ENCODE measurements at places on chromosomes 2 and 18.

DNA sequence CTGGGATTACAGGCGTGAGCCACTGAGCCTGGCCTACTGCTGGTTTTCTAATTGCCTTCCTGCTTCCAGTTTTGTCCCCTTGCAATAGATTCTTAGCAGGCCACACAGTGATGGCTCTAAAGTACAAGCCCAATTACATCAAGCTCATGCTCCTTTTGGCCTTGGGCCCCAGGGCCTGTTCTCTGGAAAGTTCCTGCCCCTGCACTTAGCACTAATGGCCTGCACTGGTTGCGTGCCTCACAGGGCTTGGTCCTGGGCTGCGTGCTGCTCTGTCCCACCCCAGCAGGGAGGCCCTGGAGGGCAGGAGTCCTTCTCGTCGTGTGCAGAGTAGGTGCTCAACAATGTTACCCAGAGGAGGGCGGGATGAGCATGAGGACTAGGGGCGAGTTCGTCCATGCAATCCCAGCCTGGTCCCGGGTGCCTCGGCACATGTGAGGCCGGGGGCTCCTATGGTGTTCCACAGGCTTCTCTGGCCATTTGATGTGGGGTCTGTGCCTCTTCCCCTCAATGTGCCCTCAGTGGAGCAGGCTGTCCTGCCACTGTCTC, 51.7 kb downstream of the PDCL3 start:
- no peak for DNase-seq

GRCh38 chr2:60976875-60977561, 40.5 kb upstream of the PEX13 start:
- no peak for DNase-seq

GRCh38 chr2:179081954-179082353, 32.0 kb upstream of the CCDC141 start:
- DNase-seq, result no peak

DNA sequence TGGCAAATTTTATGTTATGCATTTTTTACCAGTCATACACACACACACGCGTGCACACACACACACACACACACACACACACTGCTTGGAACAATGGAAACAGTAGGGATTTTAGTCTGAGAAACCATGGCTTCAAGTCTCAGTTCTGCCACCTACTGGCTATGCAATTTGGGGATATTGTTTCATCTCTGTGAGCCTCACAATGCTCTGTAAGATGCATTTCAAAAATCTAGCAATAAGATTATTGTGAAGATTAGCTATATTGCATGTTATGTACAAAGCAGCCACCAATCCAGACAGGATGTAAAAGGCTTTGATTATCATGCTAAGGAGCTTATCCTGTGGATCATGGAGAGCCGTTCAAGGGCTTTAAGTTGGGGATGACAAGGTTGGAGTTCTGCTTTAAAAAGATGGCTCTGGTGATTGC, 401.4 kb downstream of the NBAS start:
- DNase-seq, result no peak

GRCh38 chr2:134718023-134718816, 580 bp downstream of the TMEM163 start:
- no peak for DNase-seq

GRCh38 chr18:58541789-58542425, 87.0 kb downstream of the ALPK2 start:
- DNase-seq, result peak; percentile 97

GRCh38 chr2:164773635-164774034, 68.0 kb downstream of the COBLL1 start:
- DNase-seq, result no peak

GRCh38 chr2:234308813-234309195, 188.1 kb downstream of the ARL4C start:
- peak; percentile 56 for DNase-seq

DNA sequence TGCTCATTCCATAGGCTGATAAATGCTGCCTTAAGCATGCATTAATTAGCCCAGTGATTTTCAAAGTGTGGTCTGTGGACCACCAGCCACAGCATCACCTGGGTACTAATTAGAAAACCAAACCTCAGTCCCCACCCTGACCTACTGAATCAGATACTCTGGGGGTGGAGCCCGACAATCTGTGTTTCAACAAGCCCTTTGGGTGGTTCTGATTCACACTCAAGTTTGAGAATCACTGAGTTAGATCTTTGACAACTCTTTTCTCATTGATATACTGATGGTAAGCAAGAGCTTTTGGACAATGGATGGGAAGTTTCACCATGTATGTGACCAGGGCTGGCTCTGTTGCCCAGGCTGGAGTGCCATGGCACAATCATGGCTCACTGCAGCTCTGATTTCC, 95.9 kb downstream of the ZCCHC2 start:
- no peak for DNase-seq

DNA sequence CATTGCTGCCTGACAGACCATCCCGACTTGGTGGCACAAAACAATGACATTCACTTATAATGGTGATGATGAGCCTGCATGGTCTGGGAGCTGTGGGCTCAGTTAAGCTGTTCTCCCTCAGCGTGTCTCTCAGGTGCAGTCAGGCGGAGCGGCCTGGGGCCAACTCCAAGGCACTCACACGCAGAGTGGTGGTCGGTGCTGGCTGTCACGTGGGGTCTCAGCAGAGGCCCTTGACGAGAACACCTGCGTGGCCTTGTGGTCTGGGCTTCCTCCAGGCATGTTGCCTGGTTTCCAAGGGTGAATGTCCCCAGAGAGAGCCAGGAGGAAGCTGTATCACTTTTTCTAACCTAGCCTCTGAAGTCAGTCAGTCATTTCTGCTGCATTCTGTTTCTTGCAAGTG, 29.8 kb downstream of the ARMC9 start:
- no peak for DNase-seq

DNA sequence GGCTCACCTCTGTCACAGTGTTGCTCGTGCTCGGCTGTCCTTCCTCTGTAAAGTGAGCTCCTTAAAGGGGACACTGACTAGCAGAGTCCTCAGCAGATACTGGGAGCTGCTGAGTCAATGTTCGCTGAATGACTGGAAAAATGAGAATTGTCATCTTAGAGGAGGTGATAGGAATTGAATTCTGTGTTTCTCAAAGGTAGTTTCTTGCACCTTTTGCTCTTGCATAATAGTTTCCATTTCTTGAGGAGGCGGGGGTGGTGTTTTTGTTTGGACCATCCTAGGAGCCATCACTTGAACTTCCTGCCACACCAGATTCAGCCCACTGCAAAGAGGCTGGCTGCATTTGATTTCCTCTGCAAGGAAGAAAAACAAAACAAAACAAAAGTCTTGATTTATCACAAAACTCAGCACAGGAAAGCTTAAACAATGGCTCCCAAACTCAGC, 11.4 kb upstream of the RFX8 start:
- no peak for DNase-seq

DNA sequence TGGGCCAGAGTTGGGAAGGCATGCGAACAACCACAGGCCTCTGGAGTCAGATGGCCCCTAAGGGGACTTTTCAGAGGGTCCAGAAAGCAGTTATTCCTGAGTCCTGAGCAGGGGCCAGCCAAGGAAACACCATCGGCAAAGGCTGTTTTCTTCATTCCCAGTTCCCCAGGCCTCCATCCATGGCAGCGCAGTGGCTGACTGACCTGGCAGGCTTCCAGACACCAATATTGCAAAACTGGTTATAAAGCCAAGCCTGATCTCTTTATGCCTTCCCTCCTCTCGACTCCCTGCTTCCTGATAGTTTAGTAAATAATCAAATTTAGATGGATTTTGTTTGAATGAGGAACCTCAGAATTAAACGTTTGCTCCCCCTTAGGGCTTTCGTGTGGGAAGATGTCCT, 133.4 kb upstream of the ITGA6 start:
- DNase-seq, result no peak

DNA sequence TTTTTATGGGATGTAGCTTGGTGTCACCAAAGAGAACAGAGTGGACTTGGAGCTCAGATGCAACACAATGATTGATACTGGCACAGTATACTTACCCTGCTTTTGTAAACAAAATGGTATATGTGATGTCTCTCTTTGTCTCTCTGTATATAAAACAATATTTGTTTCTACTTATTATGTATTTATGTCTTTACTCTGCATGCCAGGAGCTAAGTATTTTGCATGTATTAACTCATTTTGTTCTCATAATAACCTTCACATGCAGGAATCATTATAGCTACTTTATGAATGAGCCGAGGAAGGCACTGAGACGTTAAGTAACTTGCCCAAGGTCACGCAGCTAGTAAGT, 27.9 kb upstream of the CASP8 start:
- no peak for DNase-seq

- no peak for DNase-seq
Measured at GRCh38 chr2:203849010-203849409, 18.6 kb upstream of the CTLA4 start.

- no peak for DNase-seq
Measured at GRCh38 chr2:200689115-200689514, 103.3 kb downstream of the AOX1 start.

DNA sequence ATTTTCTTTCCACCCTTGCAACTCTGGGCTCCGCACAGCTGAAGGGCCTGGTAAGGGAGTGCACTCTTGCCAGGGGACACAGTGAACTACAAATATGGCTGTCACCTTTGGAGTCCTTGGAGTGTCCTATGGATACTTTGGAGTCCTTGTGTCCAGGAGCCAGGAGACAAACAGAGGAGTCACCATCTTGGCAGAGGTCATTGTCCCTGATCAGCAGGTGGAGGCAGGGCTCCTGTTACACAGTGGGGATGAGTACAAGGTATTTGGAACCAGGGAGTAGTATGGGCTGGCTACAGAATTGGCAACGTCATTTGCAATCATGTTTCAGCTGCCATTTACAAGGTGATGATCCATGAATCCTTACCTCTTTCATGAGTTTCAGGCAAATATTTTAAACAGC, 132.5 kb downstream of the FAM161A start:
- DNase-seq, result no peak

DNA sequence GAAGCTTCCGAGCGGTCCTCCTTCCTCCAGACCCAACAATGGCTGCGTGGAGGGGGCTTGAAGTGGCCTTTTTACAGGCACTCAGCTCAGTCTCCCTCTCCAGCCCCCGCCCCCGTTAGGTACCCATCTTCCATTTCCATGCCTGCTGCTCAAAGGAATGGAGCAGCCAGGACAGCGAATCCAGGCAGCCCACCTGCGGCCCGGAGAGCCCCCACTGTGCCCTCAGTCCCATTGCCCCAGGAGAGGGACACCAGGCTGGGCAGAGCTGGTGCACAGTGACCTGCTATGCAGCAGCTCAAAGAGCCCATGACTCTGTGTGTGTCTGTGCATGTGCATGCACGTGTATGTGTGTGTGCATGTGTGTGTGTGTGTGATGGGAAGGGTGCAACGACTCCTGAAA, 10.6 kb upstream of the POMC start:
- no peak for DNase-seq

- no peak for DNase-seq
Measured at GRCh38 chr2:34723683-34724082, 1124.6 kb upstream of the FAM98A start.

DNA sequence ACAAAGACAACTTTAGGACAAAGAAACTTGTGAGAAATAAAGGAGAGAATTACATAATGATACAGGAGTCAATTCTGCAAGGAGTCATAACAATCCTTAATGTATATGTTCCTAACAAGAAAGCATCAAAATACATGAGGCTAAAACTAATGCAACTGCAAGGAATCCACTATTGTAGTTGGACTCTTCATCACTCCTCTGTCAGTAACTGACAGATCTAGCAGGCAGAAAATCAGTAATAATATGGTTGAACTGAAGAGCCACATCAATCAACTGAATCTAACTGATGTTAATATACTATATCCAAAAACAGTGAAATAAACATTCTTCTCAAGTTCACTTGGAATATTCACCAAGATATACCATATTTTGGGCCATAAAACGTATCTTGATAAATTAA, 1806.4 kb upstream of the CELF4 start:
- no peak for DNase-seq

GRCh38 chr2:133063775-133064174, 393.8 kb upstream of the LYPD1 start:
- no peak for DNase-seq

GRCh38 chr18:13558124-13558523, 168.2 kb downstream of the FAM210A start:
- DNase-seq, result no peak

DNA sequence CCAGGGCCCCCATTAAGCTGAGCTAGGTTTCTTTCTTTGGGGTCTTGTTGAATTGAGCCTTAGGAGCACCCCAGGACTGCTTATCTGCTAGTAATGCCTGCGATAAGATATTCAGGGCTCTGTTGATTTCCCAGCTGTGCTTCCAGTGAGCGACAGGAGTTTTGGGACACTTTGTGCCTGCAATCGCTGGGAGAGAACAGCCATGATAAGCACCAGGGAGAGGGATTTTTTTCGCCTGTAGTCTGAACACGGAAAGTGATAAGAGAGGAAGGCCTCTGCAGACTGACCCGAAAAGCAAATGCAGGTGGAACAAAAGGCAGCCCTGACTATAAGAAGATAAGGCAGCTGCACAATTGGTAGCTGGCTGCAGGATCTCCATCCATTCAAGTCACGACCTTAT, 244.3 kb downstream of the CNTNAP5 start:
- no peak for DNase-seq

GRCh38 chr2:11146076-11146475, 9.2 kb upstream of the SLC66A3 start:
- DNase-seq, result no peak

- no peak for DNase-seq
Measured at GRCh38 chr2:145421841-145422240, 901.9 kb upstream of the ZEB2 start.

DNA sequence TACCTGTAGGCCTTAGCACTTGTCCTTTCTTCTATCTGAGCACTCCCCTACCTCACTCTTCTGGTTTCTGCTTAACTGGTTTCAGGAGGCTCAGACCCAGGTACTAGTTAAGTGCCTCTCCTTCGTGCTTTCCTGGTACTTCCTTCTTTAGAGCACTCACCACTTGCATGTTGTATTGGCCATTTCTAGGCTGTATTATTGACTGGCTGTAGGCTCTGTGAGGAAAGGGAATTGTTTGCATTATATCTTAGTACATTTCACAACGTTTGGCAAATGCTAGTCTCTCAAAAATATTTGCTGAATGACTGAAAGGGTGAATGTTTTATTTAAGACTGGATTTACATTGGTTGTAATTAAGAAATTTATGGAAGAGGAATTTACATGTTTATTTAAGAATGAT, 36.0 kb upstream of the SCN1A start:
- no peak for DNase-seq

DNA sequence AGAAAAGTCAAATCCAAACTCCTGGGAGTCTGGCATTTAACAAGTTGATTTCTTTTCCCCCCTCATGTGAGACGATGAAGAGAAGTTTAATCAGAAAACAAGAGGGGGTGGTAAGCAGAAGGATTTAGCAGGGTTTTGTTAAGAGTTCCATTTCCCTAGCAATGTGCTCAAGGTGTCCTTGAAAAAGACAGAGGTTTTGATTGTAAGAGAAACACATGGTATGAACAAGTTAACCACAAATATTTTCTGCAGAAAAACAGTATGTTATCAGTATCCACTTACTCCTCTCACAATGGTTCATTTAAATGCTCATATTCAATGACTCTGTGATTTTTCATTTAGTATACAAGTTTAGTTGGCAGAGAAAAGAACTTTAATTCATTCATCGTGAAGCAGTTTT, 26.8 kb downstream of the LAMA1 start:
- DNase-seq, result no peak

Data from AG04449 (cell line).